ENCODE measurements at places on chromosomes 7 and 10.

DNA sequence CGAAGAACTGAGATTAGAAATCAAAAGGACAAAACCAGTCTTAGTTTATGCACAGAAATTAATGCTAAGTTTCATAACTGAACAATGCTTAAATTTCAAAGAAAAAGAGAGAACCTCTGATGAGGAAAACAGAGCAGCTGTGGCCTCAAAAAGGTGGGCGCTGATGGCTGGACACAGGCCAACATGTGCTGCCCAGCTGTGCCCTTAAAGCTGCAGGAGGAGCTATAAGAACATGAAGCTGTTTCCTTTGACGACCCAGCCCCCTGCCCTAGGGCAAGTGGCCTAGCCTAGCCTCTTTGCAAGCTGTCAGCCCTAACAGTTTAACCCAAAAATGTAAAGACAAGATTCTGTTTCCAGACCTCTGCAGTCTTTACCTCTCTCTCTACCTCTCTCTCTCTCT, 107.7 kb downstream of the GRID1 start:
- H3K4me1 ChIP-seq = no peaks in the 10 kb centered on the region
- no peaks in the 10 kb centered on the region for H3K36me3 ChIP-seq
- H3K4me3 ChIP-seq = no peak overlapping the region
- no peak overlapping the region for H3K27ac ChIP-seq

DNA sequence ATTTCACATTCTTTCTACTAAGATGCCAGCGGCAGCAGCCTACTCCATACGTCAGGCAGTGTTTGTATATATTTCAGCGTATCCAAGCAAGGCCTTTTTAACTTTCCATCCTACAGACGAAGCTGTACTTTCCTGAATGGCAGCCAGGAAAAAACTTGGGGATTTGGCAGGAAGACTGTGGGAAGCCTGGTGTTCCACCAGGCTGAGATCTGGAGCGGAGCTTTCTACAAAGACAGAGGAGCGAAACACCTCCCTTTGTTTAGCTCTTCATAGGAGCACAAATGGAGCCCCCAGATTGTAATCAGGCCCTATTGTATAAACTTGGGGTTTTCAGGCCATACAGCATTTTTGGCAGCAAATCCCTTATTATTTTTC, 143.8 kb downstream of the TES start:
- DNase-seq = no peak
- peaks cover 16% of the 10 kb centered on the region for H3K27me3 ChIP-seq
- no peak overlapping the region for H3K4me3 ChIP-seq
- H3K4me1 ChIP-seq = no peaks in the 10 kb centered on the region

DNA sequence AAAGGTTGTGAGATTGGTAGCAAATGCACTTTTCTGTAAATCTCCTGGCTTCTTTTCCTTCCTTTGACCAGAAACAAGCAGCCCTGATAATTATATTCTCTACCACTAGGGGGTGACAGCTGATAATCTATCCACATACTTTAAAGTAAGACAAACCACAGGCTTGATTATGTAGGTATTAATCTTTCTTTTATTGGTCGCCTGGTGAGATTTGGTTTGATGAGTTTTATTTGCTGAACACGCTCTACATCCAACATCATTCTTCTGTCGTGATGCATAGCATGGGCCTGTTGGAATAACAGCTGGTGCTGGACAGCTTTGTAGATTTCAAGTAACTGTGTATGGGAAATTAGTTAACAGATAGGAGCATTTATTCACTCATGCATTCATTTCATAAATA, 63.5 kb downstream of the ZNF365 start:
- H3K4me3 ChIP-seq = no peak overlapping the region
- H3K4me1 ChIP-seq = peaks cover 10% of the 10 kb centered on the region
- no peak overlapping the region for H3K27ac ChIP-seq

DNA sequence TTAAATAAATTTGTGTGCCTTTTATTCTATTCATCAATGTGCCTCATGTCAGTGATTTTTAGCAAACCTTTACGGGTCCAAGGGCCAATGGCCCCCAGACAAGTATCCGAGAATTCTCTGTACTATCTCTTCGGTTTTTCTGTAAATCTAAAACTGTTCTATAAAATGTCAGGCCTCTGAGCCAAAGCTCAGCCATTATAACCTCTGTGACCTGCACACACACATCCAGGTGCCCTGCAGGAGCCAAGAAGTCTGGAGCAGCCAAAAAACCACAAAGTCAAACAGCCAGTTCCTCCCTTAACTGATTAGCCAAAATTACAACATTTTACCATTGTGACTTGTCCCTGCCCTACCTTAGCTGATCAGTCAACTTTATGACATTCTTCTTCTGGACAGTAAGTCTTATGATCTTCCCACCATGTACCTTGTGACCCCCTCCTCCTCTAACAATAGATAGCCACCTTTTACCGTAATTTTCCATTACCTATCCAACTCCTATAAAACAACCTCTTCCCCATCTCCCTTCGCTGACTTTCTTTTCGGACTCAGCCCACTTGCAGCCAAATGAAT, 363.8 kb downstream of the SEMA3D start:
- no peak overlapping the region for H3K4me3 ChIP-seq
- no peaks in the 10 kb centered on the region for H3K36me3 ChIP-seq
- H3K4me1 ChIP-seq = no peaks in the 10 kb centered on the region
- no peak overlapping the region for H3K27ac ChIP-seq
- H3K27me3 ChIP-seq = no peaks in the 10 kb centered on the region

- no peak for DNase-seq
- no peaks in the 10 kb centered on the region for H3K4me1 ChIP-seq
- peaks cover 3% of the 10 kb centered on the region for H3K27me3 ChIP-seq
- no peaks in the 10 kb centered on the region for H3K36me3 ChIP-seq
- H3K4me3 ChIP-seq = no peak overlapping the region
These were observed 212.4 kb downstream of the DGKI start for GRCh38 chr7:137634356-137634755.

DNA sequence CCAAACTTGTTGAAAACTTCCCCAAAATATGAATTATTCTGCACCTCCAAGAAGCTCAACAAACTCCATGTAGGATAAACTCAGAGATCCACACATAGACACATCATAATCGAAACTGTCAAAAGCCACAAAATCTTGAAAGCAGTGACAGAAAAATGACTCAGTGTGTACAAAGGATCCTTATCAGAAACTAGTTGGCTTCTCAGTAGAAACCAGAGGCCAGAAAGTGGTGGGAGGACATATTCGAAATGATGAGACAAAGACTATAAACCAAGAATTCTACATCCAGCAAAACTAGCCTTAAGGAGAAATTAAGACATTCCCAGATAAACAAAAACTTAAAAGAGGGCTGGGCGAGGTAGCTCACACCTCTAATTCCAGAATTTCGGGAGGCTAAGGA, 38.5 kb downstream of the MCMBP start:
- peaks cover 68% of the 10 kb centered on the region for H3K36me3 ChIP-seq
- H3K4me3 ChIP-seq = no peak overlapping the region
- no peaks in the 10 kb centered on the region for H3K27me3 ChIP-seq

DNA sequence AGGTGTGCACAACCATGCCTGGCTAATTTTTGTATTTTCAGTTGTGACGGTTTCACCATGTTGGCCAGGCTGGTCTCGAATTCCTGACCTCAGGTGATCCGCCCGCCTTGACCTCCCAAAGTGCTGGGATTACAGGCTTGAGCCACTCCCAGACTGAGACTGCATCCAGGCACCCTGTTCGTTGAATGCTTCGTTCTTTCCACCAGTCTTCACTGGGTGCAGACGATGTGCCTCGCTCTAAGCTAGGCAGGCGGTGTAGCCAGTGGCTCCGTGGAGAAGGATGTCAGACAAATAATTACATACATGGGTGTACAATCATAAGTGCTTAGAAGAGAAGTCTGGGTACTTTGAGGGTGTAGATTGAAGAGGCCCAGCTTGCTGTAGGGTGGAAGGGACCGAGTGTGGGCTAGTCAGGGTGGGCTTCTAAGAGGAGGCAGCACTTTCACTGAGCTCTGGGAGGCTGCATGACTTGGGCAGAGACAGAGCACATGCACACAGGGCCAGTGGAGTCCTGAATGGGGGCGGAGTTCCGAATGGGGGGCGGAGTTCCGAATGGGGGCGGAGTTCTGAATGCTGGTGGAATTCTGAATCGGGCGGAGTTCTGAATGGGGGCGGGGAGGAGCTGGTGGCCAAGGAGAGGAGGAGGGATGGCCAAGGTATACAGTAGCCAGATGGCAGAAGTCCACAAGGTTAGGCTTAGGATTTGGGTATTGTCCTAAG, 74.3 kb downstream of the COL26A1 start:
- H3K27ac ChIP-seq = no peak overlapping the region
- H3K4me3 ChIP-seq = no peak overlapping the region
- H3K27me3 ChIP-seq = peaks cover 54% of the 10 kb centered on the region
- peaks cover 6% of the 10 kb centered on the region for H3K4me1 ChIP-seq

Measured in activated naive CD4-positive, alpha-beta T cell treated with anti-CD3 and anti-CD28 coated beads, Interleukin-2, amount 10 ng/mL, durations not matched to agents 7 days and 5 days (primary cell).